Hindlimb muscle (tissue), 1 donor: ENCODE measurements at places on chromosomes 4 and X. TPM values are rescaled to one million over a fixed set of nuclear protein-coding genes. Genes with fewer than 3 reads are reported as not detected.

DNA sequence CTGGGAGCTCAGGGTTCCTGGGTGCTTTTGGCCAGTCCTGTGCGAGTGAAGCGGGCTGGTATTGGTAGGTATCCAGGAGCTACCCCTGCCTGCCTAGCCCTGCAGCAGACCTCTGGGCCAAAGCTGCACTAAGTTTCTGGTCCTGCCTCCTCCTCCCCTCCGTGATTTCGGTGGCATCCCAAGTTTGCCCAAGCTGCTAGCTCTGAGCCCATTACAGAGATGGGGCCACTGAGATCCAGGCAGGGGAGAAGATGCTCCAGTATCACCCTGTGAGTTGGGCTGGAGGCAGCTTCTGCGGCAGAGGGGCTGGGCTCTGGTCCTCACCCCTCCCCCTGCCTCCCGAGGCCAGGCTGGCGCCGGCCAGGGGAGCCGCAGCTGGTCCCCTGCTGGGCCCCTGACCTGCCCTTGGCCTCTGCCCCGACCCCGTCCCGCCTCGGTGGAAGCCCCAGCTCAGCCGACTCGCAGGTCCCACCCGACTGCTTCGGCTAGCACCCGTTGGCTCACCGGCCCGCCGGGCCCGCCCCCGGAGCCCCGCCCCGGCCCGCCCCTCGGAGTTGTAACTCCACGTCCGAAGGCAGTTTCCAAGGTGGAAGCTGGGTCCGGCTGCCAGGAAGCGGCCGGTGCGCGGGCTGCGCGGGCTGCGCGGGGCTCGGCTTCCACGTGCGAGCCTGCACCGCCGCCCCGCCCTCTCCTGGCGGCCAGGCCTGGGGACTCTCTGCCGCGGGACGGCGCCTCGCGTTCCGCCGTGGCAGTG lies at the start of gene DUSP9:
Gene DUSP9, plus strand, starts transcription at position 584 of the 754 bp plus-strand sequence. CDS start 751 bp downstream, outside the sequence.
- DNase-seq = no peak

DNA sequence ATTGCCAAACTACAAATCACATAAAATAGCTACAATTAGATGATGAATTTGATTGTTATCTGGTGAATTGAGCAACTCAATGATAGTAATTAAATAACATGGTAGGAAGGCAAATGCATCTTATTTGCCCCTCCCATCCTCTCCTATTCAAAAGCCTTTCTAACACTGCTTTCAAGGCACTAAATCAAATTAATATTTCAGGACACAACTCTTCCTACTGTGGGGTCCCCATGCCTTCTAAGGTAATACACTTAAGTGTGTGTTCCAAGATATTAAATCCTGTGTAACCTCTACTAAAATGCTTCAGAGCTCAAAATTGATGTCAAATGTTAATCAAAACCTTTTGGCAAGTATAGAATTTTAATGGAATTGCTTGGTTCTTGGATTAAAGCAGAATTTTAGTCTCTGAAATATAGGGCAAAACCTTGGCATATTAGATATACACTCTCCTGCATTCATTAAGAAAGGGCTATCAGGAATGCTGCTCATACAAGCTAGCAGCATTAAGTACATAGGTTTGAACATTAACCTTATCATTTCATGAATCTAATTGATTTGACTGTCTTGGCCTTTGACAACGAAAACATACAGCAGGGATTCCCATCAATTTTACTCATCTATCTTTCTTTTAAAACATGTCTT lies 371.8 kb upstream of the GALNTL6 start:
- no peak for DNase-seq

Gene CYP2U1
- polyA plus RNA-seq = 4.7 TPM

DNA sequence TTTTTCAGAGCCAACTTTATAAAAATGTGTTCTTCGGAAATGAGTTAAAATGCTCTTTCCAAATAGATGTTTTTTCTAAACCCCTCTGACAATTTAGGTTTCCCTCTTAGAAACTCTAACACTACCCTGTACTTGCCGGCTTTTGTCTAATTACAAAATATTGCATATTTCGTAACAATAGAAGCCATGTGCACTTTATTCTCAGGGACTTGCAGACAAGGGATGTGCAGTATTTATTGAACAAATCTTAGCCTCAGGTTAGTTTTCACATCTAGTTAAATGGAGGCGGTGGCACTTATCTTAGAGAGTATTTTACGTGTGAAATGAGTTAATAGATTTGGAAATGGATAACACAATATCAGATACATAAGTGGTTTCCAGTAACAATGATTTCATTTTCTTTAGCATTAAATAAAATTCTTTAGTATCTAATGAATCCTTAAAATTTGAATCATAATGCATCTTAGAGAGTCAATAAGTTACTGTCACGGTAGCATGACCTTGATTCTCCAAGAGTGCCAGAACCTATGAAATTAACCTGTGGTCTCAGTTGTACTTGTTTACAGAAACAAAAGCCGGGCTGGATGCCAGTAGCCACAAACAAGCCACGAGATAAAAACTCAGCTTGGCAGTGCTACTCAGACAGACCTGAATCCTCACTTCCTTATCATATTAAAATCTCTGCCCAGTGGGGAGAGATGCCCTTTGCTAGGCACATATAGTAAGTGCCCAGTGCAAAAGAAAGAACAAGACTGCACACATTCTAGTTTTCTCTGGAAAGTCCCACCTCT lies 772 bp upstream of the PABPC4L start:
- no peak for DNase-seq

- no peak for DNase-seq
Observed at GRCh38 chr4:68953056-68953596, 1.5 kb upstream of the UGT2A3 start.

Gene GPR50
- 0.23 TPM for polyA plus RNA-seq

Gene TBC1D14
- 46.0 TPM for polyA plus RNA-seq

GRCh38 chr4:121330180-121330665 lies 50.6 kb downstream of the QRFPR start:
- DNase-seq = no peak

GRCh38 chr4:37635155-37635554 lies 51.0 kb downstream of the RELL1 start:
- no peak for DNase-seq

DNA sequence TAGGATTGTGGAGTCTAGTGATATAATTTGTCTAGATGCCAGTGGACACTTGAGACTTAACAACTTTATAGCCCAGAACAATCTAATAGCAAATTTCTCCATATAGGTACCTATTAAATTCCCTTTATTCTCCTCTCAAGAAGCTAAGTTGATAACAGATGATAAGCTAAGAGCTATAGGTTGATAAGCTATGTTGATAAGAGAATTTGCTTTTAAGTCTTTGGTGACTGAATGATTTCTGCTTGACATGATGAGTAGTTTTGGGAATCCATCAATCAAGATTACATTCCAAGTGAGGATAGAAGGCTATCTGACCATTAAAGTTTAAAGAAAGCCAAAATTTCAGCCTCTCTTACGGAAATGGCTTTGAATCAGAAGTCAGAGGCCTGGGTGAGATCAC lies 131.6 kb downstream of the EMCN start:
- no peak for DNase-seq

Gene GLOD5
- polyA plus RNA-seq = not detected

GRCh38 chrX:79325263-79325958 lies 41.7 kb downstream of the ITM2A start:
- no peak for DNase-seq

DNA sequence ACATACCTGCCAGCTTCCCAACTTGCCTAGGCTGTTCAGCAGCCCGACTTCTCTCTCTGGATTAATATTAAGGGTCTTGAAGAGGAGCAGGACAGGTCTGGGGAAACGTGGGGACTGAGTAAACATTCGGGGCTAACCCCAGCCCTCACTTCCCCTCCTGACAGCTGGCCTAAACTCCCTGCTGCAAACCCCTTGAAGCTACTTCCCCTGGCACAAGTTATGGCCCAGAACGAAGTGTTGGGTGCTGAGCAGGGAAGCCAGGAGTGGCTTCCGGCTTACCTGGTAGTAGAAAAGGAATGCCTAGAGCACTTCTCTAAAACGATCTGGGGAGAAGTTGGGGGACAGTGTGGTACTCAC lies 200.0 kb downstream of the BCOR start:
- no peak for DNase-seq

Gene DUX4
- 0.58 TPM for polyA plus RNA-seq

Gene IL21
- polyA plus RNA-seq = not detected

DNA sequence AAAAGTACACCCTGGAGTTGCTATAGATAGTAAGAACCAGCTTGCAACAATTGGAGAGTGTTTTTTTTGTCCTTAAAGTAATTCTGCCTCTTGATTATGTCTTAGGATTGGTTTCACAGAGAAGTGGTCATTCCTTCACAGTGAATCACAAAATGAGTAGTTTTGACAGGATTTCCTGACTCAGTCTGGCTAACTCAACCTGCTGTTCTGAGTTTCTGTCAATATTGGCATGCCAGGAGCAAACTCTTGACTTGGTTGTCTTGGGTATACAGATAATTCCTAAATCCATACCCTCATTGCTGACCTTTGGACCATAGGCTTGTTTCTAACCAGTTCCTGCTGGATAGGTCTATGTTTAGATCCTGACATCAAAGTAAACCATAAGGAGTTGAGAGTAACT lies 9.4 kb downstream of the FHIP1A start:
- DNase-seq = no peak

DNA sequence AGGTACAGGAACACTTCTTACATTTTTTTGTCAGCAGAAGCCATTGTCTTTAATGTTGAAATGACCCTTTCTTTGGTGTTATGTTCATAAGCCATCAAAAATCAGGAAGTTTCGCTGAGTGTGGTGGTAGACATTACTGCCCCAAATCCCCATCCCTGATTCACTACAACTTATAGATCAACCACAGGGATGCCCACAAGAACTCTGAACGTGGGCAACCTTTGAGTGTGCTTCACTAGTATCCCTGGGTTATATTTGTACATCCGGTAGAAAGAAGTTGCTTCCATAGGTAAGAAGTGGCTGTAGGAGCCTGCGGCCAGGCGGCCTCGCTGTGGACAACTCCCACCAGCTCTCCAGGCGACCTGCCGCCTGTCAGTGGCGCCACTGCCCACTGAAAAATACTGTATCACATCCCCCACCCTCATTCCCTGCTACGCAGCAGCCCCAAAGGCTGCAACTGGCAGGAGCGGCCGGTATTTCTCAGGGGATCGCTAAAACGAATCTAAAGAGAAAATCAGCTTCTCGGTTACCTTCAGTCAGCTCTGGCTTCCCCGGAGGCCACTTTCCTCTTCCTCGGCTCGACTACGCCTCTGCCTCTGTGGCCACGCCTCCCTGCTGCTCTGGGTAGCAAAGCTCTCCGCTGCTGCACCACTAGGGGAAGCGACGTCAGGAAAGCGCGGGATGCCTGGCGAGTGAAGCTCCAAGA lies 13.9 kb upstream of the ETDC start:
- peak; percentile 15 for DNase-seq

- DNase-seq = no peak
Observed at GRCh38 chr4:159006202-159006601, 96.7 kb upstream of the RAPGEF2 start.

Gene SLITRK4
- 3.0 TPM for polyA plus RNA-seq

Gene CXCL5
- 0.15 TPM for polyA plus RNA-seq

Gene PLXNA3
- 41.3 TPM for polyA plus RNA-seq

- no peak for DNase-seq
Observed at GRCh38 chr4:41124916-41125548, 89.3 kb downstream of the APBB2 start.

DNA sequence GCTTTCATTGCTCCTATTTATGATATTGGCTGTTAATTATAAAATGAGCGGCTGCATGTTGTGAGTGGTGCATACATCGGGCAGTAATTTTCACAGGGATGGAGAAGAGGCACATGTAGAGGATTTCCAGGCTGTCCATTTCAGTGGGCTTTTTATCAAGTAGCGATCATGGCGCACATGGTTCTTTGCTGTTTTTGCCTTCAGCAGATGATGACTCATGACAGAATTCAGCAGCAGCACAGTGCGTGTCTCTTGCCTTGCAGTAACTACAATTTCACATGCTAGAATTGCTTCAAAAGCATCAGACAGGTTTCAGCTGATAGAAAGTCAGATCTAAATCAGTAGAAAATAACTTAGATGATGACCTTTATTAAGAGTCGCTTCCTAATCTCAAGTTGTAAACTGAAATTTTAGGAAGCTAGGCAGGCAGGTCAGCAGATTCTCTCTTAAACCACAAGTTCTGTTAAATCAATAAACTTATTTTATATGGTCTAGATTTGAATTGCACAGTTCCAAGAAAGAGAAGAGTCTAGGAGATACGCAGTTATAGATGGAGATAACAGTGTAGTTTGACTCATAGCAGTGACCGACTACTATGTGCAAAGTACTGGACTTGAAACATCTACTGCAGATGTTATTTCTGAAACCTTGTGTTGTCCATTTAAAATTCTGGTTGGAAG lies 35.8 kb downstream of the LRP2BP start:
- no peak for DNase-seq

GRCh38 chr4:154462081-154462810 lies 29.4 kb downstream of the DCHS2 start:
- no peak for DNase-seq

Gene PLS3
- polyA plus RNA-seq = 74.5 TPM

DNA sequence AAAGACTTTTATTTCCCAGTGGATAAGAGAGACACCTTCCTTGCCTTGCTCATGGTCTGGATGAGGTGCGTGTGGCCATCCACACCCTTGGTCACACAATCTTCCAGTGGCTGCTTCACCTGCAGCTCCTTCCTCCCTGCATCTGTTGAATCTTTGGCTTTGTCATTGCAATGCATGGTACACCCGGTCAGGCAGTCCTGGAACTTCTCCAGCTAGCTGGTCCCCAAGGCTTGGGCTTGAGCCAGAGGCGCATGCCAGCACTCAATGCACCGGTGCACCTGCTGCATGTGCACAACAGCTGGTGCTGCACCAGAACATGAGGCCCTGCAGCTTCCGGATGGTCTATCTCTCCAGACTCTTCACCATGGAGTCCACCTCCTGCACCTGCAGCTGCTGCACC lies 31.7 kb downstream of the SCML1 start:
- no peak for DNase-seq

GRCh38 chr4:126568652-126569570 lies 1063.8 kb upstream of the INTU start:
- DNase-seq = peak; percentile 34

Gene SLC4A4
- 9.0 TPM for polyA plus RNA-seq

DNA sequence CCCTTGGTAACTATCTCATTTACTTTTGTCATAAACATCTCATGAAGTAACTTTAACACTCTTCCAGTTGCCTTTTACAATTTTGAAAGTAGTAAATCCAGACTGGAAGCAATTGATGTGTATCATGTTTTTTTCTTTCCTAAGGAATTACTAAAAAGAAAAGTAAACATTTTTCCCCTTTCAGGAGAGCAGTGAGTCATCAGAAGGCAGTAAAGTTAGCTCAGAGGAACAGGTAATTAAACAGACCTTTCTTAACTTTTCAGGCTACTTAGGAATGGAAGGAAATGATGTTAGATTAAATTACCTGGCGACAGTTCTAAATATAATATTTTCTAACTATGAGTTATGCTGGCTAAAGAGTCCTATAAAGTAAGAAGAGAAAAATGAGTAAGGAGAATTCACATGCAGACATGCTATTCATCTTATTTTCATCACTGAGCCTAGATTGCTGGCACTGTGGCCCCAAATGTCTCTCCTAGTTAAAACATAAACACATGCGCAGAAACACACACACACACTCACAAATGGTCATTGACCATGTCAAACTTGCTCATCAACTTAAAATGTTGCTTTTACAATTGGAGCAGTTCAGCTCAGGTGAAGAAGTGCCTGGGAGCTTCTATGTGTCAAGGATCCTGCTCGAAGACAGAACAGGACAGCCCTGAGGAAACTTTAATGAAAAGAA lies 9.3 kb downstream of the DMP1 start:
- DNase-seq = no peak
